ENCODE measurements at places on chromosomes 12 and 14.

- DNase-seq = no peak
These were observed 55.8 kb downstream of the GALNT4 start for GRCh38 chr12:89468648-89469326.

GRCh38 chr14:86124328-86124727, 594.4 kb downstream of the FLRT2 start:
- DNase-seq = no peak

DNA sequence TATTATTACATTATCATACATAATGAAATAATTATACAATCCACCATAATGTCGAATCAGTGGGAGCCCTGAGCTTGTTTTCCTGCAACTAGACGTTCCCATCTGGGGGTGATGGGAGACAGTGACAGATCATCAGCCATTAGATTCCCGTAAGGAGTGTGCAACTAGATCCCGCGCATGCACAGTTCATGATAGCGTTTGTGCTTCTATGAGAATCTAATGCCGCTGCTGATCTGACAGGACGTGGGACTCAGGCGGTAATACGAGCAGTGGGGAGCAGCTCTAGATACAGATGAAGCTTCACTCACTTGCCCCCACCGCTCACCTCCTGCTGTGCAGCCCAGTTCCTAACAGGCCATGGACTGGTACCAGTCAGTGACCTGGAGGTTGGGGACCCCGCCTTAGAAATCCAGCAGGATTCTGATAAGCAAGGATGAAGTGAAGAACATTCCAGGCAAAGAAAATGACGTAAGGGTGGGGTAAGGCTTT, 204.6 kb downstream of the ETV6 start:
- no peak for DNase-seq

GRCh38 chr12:94621662-94622359, 28.5 kb downstream of the TMCC3 start:
- no peak for DNase-seq

DNA sequence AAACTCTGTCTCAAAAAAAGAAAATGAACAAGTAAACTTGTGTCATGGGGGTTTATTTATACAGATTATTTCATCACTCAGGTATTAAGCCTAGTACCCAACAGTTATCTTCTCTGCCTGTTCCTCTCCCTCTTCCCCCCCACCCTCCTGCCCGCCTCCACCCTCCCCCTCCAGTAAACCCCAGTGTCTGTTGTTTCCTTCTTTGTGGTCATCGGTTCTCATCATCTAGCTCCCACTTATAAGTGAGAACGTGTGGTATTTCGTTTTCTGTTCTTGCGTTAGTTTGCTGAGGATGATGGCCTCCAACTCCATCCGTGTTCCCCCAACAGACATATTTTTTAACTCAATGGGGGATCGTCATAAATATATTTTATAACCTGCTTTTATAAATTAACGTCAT, 12.3 kb downstream of the IL31 start:
- no peak for DNase-seq

DNA sequence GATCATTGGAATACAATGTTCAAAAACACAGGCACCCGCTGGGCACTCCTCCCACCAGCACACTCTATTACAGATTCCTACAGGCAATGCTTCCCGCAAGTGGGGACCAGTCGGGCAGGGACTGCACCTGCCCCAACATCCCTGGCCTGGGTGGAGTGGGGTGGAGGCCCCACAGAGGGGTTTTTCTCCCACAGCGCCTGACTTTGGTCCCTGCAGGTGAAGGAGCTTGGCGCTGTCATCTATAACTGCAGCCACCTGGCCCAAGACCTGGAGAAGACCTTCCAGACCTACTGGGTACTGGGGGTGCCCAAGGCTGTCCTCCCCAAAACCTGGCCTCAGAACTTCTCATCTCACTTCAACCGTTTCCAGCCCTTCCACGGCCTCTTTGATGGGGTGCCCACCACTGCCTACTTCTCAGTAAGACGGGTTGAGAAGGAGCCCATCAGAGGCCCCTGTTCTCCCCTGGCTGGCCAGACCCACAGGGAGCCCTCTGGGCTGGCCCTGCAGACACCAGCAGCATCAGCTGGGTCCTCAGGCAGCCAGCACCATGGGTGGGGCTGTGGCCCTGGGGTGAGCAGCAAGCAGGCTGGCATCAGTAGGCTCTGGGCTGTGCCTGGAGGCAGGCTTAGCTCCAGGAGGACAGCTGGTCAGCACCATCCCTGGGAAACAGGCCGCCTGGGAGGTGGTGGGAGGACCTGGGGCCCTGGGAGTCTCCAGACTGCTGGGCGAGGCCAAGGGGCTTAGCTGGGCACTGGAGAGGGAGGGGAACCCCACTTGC, 6.0 kb downstream of the PLD4 start:
- DNase-seq = no peak
